Astrocyte of the spinal cord (primary cell): ENCODE measurements at places on chromosomes 11 and 22.

DNA sequence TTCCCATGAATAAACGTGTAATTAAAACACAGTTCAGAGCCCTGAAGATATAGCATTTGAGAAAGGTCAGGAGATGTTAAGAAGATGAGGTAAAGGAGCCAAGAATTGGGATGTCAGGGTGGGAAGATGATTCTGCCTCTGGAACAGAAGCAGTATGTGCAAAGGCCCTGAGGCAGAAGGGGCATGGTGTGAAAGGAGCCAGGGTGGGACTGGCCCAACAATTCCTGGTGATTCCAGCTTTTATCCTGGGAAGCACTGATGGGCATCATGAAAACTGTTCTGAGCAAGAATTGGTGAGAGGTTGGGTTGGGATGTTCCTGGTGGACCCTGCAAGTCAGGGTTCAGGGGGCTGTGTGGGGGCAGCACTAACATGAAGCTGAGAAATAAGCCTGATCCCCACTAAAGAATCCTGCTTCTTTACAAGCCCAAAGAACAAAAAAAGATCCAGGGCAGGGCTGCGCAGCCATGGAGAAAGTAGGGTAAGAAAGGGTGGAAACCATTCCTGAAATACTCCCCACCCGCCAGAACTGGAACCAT, 2.5 kb upstream of the FXYD6 start:
- DNase-seq, result no peak

- no peak for DNase-seq
Observed at GRCh38 chr11:134374171-134374570, 37.9 kb downstream of the B3GAT1 start.

- no peak for DNase-seq
Observed at GRCh38 chr11:508956-509355, 1.9 kb upstream of the RNH1 start.

GRCh38 chr11:69362315-69362714, 68.4 kb downstream of the MYEOV start:
- DNase-seq, result no peak

GRCh38 chr11:128095466-128095981, 491.8 kb downstream of the ETS1 start:
- DNase-seq, result peak; percentile 88
